ENCODE measurements at places on chromosomes 12 and 14.

DNA sequence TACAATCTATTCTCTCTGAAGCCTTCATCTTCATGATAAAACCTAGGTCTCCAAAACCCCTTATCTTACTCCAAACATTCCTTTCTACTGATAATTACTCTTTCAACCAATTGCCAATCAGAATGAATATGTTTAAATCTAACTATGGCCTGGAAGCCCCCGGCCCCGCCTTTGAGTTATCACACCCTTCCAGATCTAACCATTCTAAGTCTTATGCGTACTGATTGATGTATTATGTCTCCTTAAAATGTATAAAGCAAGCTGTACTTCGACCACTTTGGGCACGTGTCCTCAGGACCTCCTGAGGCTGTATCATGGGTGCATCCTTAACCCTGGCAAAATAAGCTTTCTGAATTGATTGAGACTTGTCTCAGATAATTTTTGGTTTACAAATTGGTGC is 14.4 kb downstream of the PABPN1 start:
- DNase-seq, result no peak

DNA sequence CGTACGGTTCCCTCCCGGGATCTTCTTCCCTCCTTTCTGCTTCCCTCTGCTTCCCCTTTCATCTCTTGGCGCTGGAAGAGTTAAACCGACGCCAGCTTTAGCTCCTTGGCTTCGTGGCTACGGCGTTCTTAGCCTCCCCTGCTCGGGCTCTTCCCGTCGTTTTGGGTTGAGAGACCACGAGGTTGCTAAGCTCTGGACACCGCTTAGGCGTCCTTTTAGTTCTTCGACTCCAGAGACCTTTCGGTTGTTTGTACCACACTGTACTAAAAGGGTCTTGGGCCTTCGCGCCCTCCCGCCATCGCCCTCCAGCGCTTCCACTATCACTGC is 545 bp downstream of the CPSF2 start:
- DNase-seq, result no peak

- DNase-seq, result no peak
These were observed 16.2 kb downstream of the ISM2 start for GRCh38 chr14:77482422-77482821.

DNA sequence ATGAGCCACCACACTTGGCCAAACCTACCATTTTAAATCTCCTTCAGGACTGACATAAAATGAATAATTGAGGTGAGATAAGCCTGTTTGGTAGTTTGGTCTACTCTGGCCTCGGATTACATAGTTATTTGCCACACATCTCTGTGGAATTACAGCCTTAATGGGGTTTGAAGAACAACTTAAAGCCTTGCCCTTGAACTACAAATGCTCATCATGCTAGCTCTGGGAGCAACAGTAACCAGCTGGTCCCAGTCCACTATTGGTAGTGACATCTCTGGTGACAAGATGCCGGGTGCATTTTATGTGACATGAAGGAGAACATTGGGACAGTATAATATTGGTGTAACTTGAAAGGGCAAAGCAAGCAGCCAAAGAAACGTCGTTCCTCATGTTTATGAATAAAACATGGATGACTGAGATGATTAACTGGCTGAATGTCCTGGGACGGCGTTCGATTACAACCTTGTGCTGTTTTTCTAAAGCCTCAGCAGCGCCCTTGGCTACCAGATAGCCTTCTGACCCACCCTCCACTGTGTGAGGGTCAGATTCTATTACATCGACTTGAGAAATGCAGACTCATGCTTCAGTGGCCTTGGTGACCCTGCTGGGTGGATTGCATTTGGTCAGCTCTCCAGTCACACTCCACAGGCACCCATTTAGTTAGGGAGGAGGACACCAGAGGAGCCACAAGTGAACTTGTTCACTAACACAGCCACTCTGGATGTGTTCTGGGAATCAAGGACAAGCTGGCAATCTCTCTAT is 41.5 kb downstream of the BEST3 start:
- no peak for DNase-seq

DNA sequence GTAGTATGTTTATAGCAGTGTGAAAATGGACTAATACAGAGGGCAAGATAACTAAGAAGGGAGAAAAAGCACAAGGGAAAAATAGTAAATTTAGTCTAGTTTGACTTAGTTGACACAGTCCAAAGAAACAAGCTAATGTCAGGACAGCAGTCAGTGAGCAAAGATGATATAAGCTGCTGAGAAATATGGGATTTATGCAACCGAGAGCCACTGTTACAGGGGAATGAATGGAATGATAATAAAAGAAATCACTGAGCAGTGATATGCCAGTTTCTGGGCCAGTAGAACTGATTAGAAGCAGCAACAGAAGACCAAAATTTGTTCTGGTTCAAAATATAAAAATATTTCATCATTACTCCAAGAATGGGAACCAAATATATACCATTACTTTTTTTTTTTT is 60.1 kb downstream of the R3HDM2 start:
- DNase-seq, result no peak

GRCh38 chr12:124480469-124481256 is 86.7 kb downstream of the NCOR2 start:
- peak; percentile 30 for DNase-seq

DNA sequence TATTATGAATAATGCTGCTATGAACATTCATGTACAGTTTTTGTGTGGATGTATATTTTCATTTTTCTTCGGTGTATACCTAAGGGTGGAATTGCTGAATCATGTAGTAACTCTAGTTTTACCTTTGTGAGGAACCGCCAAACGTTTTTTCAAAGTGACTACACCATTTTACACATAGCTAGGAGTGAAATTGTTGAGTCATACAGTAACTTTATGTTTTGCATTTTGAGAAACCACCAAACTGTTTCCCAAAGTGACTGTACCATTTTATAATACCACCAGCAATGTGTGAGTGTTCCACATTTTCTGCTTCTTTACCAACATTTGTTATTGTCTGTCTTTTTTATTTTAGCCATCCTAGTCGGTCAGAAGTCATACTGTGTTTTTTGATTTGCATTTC is 3.1 kb upstream of the TPH2 start:
- DNase-seq, result no peak

DNA sequence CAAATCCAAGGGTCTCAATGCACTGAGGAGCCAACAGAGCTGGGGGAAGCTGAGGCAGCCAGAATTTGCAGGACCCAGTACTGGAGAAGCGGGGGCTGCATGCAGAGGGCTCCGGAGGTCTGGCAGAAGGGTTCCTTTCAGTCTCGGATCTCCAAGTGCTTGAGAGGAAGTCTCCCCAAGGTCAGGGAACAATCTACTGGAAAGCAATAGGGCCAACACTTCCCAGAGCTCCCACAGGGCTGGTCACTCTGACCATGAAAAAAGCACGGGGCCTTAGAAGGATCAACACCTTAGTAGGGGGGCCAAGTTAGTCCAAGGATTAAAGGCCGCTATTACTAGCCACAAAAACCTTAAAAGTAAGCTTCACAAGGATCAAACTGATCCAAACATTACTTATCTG is 31.7 kb downstream of the SPPL3 start:
- no peak for DNase-seq

DNA sequence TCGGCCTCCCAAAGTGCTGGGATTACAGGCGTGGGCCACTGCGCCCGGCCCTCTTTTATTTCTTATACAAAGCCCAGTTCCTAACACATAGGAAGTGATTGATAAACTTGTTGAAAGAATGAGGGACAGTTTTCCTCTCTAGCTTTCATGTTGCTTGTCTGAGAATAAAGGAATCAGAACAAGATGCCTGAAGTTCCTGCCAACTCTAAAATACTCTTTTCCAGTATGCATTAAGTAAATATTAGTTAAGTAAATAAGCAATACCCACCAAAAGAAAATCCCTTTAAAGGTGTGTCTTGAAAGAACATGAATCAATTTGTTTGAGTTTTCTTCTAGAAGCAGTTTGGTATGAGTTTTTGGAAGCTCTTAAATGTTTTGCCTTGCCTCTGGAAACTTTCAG is 24.4 kb upstream of the CD27 start:
- no peak for DNase-seq

DNA sequence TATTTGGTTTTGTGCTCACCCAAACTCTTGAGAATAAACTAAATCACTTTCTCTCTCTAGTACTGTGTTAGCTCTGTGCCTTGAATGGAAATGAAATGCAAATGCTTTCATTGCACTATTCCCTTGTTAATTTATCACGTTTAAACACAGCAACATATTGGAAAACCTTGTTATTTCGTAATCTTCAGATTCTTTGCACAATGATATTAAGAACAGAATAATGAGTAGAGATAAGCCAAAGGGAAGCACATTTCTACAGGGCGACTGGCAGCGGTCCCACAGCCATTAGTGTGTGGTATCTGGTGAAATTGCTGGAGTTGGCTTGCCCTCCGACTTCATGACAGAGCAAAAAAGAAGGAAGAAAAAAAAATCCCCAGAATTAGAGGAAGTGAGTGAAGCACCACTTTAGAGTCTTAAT is 166.1 kb upstream of the E2F7 start:
- no peak for DNase-seq

- DNase-seq, result no peak
These were observed 830 bp upstream of the LPCAT3 start for GRCh38 chr12:7019043-7019569.

DNA sequence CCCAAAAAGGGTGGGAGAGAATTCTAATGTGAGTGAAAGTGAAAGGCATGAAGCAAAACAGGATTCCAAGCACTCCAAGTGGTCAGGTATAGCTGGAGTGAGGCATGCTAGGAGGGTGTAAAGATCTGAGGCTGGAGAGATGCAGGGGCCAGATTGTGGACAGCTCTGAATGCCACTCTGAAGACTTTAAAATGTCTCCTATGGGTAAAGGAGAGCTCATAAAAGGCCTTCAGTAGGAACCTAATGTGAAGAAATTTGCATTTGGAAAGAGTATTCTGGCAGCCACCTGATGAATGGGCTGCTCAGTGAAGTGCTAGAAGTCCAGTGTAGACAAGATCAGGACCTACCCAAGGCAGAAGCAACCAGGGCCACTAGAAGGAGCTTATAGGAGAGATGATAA is 68.9 kb downstream of the DNAI7 start:
- no peak for DNase-seq

- no peak for DNase-seq
These were observed 264.1 kb upstream of the PRKD1 start for GRCh38 chr14:30191639-30192279.

DNA sequence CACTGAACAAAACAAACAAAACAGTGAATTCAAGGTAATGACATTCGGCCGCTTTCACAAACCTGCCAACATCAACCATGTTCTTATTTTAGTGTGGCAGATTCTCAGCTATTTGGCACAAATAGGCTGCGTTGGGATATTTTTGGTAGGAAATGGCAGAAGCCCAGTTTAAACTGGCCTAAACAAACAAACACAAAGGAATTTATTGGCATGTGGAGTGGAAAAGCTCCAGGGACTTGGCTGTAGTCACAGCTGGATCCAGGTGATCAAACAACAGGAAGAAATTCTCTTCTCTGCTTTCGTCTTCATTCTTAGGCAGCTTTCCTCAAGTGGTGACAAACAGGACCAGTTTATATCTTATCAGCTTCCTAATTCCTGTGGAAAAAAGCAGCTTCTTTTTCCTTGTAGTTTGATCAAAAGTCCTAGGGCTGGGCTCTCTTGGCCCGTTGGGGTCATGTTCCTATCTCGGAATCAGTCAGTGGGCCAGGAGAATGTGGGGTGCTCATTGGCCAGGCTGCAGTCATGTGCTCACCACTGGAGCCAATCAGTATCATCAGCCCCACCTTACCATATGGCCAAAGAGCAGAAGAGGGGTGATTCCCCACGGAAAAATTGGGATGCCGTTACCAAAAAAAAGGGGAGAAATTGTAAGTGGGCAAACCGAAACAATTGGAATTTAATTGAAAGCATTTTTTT is 22.6 kb downstream of the C12orf75 start:
- peak; percentile 68 for DNase-seq

DNA sequence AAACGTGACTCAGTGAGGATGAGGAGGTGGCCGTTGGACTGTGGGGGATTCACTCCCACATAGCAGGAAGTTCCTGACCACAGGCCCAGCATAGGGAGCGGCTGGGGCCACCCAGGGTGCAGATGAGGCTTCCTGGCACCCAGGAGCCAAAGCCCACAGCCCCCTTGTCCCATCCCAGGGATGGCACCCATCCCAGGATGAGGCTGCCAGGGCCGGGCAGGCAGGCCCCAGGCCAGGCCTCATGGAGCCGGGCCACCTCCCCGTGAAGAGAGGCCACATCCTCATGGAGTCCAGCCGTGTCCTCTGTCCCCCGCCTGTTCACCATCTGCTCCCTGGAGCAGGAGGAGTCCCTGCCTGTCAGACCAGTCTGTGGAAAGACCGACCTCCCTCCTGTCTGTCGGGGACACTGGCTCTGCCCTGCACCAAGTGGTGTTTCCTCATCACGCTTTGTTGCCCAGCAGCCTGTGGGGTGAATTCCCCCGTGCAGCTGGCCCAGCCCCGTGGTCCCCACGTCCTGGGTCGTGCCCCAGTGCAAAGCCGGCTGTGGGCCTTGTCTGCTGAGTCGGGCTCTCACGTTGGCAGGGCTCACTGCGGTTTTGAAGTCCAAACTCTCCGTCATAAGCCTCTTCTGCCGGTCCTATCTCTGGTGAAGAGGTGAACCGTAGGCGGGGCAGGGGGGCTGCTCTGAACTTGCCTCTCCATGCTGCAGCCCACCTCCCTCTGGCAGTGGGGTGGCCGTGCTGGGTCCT is 24.5 kb downstream of the MMP17 start:
- DNase-seq, result no peak

DNA sequence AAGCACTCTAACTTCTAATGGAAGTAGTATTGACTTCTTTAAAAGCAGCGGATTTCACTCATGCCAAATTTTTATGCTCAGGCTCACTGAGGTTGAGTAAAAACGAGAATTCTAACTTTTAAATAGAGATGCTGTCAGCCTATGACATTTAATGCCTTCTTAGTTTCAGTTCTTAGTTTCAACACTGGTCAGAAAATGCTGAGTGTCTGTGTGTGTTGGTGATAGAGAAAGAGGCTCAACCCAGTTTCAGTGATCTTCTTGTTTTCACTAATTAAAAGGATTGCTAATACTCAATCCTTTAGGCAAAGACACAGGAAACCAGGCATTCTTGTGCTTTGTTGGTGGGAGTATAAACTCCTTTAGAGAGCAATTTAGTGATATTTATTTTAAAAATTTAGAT is 31.0 kb downstream of the PEBP1 start:
- no peak for DNase-seq

GRCh38 chr12:28024231-28024995 is 51.9 kb upstream of the PTHLH start:
- DNase-seq, result no peak

DNA sequence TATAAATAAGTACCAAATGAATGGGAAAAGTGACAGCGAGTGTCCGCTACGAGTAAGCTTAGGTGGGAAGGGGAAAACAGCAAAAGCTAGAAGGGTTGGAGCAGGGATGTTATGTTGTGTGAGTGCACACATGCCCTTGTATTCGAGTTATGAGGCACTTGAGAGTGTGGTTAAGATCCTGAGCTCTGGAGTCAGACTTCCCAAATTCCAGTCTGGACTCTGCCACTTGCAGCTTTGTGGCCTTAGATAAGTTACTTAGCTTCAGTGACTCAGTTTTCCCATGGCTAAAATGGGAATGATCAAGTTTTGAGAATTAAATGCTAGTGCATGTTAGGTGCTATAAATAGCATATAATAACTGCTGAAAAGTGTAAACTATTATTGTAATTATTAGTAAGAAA is 44.9 kb downstream of the KTN1 start:
- no peak for DNase-seq

GRCh38 chr14:54554401-54554800 is 12.5 kb upstream of the SAMD4A start:
- no peak for DNase-seq

All from COR-L47 (cell line).